ENCODE measurements at places on chromosomes 12 and 14.

DNA sequence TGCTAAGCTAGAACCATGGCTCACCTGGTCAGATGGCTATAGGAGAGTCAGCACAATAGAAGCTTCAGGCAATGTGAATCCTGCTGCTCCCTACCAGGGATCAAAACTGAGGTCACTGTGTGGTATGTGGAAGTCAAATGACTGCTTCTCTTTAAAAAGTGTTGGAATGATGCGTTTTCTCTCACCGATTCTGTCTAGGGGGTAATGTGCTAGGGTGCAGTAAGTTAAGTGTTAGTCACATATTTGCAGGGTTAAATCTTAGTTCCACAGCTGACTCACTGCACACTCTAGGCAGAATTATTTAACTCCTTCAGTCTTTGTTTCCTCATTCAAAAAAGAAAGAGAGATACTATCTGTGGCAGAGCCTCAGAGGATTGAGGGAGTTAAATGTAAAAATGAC is 696.6 kb downstream of the DIO2 start:
- no peak for DNase-seq

GRCh38 chr12:85720308-85721033 is 115.7 kb downstream of the RASSF9 start:
- DNase-seq: no peak

- no peak for DNase-seq
Observed at GRCh38 chr14:95183532-95184412, 26.4 kb upstream of the DICER1 start.

DNA sequence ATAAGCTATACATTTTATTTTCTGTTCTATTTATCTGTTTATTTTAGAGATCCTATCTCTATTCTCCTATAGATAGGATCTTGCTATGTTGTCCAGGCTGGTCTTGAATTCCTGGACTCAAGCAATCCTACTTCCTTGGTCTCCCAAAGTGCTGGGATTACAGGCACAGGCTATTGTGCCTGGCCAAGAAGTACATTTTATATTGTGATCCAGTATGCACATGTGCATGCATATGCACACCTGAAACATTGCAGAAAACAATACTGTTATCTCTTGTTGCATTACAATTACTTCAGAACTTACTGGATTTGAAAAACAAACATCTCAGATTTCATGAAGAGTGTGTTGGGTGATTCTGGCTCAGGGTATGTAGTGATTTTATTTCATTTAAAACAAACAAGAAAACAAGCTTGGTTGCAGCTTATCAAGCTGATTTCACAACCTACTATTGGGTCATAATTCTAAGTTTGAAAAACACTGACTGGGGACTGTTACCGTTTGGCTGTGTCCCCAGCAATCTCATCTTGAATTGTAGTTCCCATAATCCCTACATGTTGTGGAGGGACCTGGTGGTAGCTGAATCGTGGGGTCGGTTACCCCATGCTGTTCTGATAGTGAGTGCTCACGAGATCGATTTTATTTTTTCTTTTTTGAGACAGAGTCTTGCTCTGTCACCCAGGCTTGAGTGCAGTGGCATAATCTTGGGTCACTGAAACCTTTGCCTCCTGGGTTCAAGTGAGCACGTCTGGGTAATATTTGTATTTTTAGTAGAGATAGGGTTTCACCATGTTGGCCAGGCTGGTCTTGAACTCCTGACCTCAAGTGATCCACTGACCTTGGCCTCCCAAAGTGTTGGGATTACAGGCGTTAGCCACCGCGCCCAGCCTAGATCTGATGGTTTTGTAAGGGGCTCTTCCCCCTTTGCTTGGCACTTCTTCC is 31.3 kb downstream of the ERC1 start:
- no peak for DNase-seq

GRCh38 chr14:96231526-96232130 is 24.4 kb upstream of the BDKRB1 start:
- no peak for DNase-seq

DNA sequence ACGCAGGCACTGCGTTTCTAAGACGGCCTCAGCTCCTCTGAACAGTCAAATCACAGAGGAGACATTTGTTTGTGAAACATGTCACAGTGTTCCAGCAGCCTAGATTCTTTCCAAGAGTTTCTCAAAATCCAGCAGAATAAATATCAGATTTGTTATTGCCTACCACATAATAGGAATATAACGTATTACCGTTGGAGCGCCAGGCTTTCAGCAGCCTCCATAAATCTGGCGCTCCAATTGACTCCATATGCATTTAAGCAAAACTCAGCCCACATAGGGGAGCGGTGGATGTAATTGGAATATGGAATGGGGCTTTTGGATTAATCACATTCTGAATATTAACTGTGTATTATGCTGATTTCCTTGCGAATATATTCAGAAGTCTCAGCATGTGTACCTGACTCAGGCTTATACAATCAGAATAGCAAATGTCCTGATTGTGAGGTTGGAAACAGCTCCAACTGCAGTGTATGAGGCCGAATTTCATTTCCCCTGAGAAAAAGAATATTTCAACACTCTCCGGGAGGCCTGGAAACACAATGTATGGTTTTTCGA is 174.0 kb downstream of the ASCL4 start:
- no peak for DNase-seq

DNA sequence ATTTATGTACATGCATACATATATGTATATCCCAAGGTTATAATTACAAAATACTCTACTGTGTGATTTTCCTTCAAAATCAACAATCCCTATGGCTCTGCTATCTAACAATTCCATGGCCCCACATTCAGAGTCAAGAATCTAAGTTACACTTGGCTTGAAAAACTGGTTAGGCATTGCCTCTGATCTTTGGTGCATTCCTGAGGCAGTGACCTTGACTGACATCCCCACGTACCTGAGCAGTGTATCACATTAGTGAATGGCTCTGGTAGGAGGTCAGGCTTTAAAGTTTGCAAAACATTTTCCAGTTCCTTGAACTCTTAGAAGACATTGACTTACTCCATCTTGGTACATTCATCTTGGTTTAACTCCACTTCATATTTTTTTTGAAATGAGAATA is 8.5 kb upstream of the STON2 start:
- no peak for DNase-seq

DNA sequence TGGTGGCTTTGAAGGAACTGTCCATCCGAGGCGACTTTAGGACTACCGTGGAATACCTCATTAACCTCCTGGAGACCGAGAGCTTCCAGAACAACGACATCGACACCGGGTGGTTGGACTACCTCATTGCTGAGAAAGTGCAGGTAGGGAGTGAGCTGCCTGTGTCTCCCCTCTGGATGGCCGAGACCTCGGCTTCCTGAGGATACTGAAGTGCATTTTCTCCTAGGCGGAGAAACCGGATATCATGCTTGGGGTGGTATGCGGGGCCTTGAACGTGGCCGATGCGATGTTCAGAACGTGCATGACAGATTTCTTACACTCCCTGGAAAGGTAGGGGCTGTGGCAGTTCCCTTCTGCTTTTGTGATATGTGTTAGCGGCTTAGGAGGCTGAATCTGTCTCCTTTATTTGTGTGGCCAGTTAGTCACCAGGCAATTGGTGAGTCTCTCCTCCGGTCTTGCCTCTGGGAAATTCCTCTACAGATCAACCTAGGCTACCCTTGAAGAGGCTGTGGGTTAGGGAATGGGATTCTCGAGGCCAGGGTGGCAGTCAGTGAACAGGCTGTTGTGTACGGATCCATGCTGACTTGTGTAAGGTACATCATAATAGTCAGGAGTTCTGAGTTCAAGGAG is 75.3 kb downstream of the ACACB start:
- DNase-seq: no peak

GRCh38 chr12:109385339-109386058 is 37.8 kb downstream of the MYO1H start:
- peak; percentile 20 for DNase-seq

- DNase-seq: no peak
Observed at GRCh38 chr12:129641926-129642325, 261.9 kb downstream of the TMEM132D start.

DNA sequence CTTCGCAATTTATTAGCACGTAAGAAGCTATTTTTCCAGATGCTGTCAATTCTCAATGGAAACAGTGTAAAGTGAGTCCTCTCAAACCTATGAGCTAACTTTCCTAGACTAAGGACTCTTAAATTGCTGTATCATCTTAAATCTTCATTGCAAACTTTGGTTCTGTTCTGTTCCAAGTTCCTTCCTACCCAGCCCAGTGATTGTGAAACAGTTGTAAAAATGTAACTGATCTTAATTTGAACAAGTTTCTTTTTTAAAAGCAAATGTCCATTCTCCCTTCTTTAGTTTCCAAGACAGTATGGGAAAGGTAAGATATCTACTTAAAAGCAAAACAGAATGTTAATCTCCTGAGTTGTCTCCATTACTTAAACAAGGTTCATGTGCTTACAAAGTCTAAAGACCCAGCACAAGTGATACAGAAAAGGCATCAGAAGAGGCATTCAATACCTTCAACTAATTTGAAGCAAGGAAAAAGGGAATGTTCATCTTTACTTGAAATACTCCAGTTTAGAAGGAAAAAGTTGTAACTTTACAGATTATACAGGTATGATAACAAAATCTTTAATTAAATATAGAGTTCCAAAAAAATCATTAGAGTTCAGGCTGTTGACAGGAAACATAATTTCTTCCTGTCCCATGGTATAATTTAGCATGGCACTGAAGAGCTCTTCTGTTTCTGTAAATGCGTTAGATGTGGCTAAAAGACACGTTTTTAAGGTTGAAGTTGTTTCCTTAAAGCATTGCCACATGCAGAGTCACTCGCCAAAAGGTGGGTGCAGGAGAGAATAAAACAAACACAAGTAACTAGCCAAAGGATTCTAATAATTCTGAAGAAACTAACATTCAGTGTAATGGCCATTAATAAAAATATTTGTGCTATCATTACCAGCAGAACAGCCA is 101.5 kb upstream of the USP15 start:
- DNase-seq: no peak

DNA sequence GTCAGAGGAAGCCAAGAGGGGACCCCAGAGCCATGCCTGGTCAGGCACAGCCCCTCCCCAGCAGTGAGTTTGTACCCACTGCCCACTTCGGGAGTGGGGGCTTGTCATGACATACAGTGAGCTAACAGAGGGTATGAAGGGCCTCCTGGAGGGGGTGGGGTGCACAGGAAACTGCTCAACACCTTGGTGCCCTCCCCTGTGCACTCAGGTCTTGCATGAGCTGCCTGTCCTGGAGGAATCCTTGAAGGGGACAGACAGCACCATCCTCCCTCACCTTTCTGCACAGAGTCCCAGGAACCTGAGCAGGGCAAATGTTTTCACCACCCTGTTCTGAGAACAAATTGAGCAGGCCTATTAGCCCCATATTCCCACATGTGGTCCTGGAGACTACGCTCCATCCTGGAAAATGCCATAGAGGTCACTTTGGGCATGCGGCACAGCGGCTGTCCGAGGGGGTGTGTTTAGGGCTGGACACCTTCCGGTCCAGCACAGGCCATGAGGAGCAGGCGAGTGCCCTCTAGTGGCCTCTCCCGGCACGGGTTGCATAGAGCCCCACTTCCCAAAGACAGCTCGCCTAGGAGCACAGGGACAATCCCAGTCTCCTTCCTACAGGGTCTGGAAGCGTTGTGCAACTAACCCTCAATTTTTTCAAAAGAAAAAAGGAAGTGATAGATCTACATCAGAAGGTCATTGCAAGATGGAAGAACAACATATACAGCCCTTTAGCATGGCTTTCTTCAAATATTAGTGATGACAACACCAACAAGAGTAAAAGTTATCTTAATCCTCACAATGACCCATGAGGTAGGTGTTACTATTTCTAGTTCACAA is 31.9 kb upstream of the ZFP36L1 start:
- DNase-seq: peak; percentile 86

DNA sequence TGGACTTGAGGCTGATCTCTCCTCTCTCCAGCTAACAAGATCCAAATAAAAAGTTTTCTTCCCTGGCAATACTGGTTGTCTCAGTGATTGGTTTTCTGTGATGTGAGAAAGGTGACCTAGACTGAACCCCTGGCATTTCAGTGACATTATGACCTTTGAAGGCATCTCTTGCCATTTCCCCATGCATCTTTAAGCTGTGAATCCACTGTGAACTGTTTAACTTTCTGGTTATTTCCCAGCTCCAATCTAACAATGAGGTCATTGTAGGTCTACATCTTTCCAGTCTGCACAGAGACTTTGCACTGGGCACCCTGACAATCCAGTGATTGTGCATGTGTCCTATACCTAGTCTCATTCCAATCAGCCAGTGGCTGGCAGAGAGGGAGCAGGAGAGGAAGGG is 155.9 kb upstream of the NUDT4 start:
- no peak for DNase-seq

DNA sequence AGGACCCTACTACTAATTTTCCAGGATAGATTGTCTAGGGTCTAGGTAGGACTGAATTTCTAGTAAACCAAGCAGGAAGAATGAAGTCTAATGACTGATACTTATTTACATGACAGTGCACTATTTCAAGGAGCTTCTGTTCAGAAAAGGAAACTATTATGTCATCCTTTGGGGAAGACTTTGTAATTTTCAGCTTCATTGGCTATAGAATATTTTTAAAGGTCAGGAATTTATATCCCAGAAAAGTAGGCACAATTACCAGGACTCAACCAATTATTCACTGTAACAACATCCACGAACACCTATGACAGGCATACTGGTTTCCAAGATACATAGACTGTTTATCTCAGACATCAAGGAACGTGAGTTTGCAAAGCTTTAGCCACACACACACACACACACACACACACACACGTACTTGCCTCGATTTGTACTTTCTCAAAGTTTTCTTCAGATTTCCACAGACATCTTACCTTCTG is 23.2 kb downstream of the OR6S1 start:
- no peak for DNase-seq

GRCh38 chr12:53981634-53982565 is 3.0 kb upstream of the HOXC10 start:
- DNase-seq: no peak

DNA sequence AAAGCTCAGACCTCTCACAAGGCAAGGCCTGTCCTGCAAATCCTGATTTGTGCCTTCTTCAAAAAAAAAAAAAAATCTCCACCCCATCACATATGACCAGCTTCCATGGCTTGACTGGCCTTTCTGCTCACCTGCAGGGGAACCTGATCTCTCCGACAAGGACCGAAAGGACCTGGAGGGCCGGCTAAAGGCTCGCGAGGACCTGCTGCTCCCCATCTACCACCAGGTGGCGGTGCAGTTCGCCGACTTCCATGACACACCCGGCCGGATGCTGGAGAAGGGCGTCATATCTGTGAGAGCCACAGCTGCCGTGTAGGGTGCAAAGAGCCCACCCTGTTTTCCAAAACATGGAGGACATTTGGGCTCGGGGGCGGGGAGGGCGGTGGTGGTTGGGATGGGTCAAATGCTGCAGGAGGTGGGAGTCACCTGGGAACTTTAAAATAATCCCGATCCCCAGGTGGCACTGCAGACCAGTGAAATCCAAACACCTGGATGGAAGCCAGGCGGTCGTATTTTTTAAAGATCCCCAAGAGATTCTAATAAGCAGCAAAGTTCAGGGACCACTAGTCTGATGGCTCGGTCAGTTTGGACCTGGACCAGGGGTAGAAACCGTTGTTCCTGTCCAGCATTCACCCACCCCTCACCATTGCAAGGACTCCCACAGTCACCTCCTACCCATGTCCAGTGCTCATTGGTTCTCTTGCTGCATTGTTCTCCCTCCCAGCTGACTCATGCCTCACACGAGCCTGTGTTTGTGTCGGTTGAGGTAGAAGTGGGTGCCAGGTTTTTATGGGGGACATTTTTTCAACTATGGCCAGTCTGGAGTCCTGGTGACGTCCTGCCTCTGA is 44.8 kb downstream of the FOXN4 start:
- DNase-seq: peak; percentile 95

All from HuH-7 (cell line).